ENCODE measurements at places on chromosomes 7 and 10.

GRCh38 chr7:94577357-94577756, 67.7 kb downstream of the CASD1 start:
- ATAC-seq = no peak

DNA sequence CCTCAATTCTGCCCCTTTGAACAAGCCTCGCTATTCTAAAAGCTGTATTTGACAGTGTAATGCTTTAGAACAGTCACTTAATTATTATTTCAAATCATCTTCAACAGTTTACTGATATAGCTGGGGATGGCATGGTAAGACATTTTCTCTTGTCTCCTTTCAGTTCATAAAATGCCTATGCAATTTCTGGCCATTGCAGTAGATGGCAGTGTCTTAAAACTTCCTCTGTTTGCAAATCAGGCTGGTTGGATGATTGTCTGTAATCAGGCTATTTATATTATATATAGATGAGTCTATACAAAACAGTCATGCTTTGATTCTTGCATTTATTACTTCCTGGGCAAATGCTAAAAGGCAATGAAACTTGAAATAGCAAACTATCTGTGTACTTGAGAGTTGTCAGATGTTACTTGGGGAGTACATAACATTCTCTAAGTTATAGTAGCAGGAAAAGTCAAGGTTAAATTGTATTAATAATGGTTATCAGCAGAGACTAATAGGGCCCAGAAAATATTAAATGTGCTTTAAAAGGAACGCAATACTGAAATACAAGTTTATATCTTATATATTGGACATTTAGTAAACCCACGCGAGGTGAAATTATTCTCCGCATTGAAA, 55.5 kb upstream of the LHFPL3 start:
- ATAC-seq = no peak

GRCh38 chr10:14953424-14954000, 384 bp downstream of the DCLRE1C start:
- ATAC-seq = peak; percentile 37

- ATAC-seq = no peak
Measured at GRCh38 chr10:67520924-67521520, 175.0 kb downstream of the CTNNA3 start.

DNA sequence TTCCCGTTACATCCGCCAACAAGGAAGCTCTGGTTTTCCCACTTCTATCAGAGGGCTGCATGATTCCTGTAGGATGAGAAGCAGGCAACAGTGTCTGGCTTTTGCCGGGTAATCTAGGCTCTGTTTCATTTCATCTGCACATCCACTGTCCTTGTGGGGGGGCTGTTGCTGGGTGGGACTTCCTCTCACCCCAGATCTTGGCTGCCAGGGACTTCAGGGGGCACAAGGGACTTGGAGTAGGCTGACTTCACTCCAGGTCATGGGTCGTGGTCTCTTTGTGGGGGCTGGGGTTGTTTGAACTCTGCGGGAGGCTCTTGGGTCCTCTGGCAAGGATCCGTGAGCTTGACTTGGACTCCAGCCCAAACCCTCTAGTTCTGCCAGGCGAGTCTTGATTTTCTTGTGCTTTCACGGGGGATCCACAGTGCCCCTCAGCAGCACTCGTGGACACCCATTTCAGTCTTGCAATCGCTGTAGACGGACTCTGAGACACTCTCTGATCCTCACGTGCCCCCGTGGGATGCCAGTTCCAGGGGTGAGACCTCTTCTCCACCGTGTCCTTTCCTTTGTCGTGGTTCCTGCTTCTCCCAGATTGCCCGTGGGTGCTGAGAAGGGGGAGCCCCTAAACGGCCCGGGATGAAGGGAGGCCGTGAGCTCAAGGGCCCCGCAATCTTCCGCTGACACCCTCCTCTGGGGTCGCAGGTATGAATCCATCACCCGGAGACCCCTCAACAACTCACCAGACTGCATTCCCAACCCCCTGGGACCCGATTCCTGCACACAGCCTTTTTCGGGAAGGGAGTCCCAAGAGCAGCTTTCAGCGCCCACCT, 21.4 kb upstream of the ZNF273 start:
- no peak for ATAC-seq

DNA sequence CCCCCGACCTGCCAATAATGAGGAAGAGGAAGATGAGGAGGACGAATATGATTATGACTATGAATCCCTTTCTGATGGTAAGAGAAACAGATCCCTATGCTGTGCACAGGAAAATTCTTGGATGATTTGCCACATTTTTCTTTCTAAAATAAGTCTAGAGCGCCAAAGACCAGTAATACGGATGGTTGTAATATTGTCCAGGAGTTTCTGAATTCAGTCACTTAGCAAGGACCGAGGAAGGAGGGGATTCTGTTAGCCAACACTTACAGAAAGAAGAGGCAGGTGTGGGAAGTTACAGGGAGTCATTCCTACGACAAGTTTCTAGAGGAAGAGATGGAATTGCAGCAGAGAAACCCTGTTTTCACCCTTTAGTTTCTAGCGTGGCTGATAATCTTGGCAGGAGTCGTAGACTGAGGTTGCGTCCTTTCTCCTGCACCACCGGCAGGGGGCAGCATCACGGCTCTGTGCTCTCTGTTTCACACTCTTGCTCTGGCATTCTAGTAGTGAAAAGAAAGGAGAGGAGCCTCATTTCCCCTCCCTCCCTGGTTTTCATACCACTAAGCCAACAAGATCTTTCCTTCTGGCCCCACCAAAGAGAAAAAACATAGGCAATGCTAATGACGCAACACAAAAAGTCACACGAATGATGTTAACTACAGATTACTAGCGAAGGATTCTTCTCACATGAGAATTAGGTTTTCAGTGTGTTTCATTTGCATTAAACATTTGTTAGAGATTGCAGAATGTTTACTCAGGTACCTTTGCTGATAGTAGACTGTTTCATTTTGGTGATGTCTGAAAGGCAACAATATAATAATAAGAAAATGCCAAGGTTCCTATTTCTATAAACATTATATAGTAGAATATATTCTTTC, 82.7 kb downstream of the NOC3L start:
- ATAC-seq = peak; percentile 58

- no peak for ATAC-seq
Measured at GRCh38 chr7:21962677-21963076, 17.0 kb upstream of the CDCA7L start.

DNA sequence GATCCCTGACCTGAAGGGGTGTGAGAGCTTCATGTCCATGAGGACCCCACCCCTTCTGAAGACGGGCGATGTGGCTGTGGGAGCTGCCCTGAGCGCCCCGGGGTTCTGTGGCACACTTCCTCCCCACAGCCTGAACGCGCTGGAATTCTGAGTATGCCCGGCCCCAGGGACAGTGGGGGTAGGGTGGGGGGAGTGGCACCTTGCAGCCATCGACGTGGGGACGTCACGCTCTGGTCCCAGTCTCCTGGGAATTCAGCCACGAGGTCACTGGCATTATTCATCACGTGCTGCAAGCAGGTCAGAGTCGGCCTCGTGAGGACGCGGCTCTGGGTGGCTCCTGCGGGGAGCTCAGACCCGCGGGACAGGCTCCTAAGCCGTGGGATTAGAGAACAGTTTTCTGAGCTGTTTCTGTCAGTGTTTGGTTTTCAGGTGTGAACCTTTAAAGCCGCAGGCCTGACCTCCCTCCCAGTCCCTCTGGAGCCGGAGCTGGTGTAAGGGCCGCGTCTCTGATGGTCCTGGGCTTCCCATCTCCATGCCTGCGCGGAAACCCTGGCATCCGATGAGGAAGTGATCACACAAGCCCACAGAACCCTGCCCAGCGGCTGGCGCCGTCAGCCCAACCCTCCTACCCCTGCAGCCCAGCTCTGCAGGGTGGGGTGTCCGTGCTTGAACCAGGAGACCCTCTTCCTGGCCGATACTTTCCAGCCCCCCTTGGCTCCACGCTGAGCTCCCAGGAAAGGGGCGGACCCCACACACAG, 16.1 kb downstream of the GPR146 start:
- no peak for ATAC-seq

DNA sequence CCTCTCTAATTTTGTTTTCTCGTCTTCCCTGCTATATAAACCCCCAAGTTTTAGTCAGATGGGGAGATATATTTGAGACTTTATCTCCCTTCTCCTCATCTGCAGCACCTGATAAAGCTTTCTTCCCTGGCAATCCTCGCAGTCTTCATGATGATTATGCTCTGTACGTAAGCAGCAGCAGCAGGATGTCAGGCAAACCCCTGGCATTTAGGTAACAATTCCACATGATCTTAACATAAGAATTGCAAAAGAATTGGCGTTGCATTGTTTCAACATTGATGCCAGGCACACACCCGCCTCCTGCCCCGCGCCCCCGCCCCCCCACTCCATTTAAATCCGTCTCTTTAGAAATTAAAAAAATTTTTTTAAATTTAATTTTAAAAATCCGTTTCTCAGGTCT, 6.1 kb downstream of the PKD1L1 start:
- no peak for ATAC-seq

GRCh38 chr7:68364886-68365625, 1233.2 kb upstream of the AUTS2 start:
- no peak for ATAC-seq

- no peak for ATAC-seq
Measured at GRCh38 chr7:158784270-158784669, 45.0 kb downstream of the ESYT2 start.

DNA sequence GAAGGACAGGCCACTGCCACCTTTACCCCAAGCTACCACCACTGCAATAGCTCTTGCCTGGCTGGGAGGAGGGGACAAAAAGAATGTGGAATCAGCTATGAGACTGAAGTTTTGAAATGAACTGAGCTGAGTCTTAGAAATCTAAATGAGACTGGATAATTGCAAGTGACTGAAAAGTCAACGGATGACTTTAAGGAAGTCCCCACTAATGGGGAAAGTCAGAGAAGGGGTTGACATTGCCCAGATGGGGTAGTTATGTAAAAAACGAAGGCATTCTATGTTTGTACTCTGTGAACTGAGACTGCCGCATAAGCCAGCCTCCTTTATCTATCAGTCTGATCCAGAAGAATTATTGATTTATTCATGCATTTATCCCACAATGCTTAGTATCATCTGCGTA, 67.2 kb downstream of the RBM20 start:
- no peak for ATAC-seq

- ATAC-seq = peak; percentile 41
Measured at GRCh38 chr10:24897326-24897926, 55.0 kb downstream of the PRTFDC1 start.

- no peak for ATAC-seq
Measured at GRCh38 chr7:42057331-42057730, 179.7 kb downstream of the GLI3 start.

DNA sequence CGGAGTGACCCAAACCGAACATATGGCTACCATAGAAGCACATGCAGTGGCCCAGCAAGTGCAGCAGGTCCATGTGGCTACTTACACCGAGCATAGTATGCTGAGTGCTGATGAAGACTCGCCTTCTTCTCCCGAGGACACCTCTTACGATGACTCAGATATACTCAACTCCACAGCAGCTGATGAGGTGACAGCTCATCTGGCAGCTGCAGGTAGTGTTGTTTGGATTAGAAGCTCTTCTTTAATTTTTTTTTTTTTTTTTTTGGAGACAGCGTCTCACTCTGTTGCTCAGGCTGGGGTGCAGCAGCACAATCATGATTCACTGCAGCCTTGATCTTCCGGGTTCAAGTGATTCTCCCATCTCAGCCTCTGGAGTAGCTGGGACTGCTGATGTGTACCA, 45.8 kb downstream of the NRF1 start:
- ATAC-seq = peak; percentile 71

DNA sequence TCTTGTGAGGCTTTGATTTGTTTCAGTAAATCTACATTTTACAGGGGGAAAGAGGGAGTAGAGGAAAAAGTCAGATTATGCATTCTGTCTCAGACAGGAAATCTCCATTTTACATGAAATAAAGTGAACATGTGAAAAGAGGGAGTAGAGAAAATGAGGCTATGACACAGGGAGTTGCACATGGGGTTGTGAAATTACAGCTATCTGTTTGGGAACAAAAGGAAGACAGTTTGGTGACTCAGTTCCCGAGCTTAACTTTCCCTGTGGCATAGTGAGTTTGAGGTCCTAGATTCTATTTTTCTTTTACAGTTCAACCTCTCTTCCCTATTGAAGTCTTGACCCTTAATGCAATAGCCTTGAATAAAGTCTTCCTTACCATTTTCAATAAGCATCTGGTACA, 63.2 kb upstream of the AGR3 start:
- ATAC-seq = no peak

- ATAC-seq = no peak
Measured at GRCh38 chr10:130854151-130854550, 457.4 kb downstream of the TCERG1L start.

- ATAC-seq = no peak
Measured at GRCh38 chr10:118241229-118242137, 100.6 kb downstream of the FAM204A start.

DNA sequence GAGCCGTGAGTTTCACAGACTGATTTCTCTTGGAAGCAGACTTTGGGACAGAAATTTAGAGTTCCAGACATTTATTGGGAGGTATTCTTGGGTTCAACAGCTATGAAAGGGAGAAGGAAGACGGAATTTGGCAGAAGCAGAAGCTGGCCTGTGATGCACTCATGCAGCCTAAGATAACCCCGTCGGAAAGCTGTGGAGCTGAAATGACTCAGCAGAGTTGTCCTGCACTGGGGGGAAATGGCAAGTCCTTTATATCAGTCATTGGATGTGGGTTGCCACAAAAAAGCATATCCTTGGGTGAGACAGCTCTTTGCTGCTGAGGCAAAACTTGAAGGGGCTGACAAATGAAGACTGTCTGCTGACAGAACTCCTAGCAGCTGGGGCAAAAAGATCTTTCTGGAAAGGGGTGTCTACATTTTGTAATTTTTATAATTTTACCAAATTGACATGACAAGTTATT, 11.5 kb upstream of the MICU1 start:
- peak; percentile 56 for ATAC-seq

DNA sequence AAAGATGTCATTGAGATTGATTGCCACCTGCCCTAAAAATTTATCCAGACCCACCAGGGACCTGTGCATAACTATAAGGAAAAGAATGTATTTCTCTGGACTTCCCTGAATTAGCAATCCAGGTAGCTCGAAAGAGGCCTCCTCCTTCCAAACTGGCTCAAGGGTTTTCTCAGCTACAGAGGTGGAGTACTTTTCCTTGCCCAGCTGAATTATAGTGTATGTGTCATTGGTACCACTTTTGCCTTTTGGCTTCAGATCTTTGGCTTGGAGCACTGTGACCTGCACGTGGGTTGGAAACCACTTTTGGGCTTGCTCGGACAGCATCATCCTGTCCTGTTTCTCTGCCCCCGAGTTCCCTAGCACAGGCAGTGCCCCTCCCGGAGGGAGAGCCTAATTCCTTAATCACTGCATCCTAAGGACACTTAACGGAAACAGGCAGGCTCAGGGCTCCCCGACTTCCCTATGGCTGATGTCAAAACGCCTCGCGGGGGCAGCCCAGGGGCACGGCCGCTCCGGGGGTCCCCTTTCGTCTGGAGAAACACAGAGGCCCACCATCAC, 825 bp downstream of the RAB11FIP2 start:
- peak; percentile 1 for ATAC-seq

GRCh38 chr10:119231654-119232053, 24.3 kb downstream of the GRK5 start:
- ATAC-seq = no peak

GRCh38 chr10:113979409-113979808, 64.3 kb upstream of the ADRB1 start:
- ATAC-seq = no peak

GRCh38 chr10:117944676-117945447, 101.9 kb downstream of the RAB11FIP2 start:
- ATAC-seq = no peak

GRCh38 chr10:122138831-122139625, 132.1 kb upstream of the BTBD16 start:
- no peak for ATAC-seq
